ENCODE measurements at places on chromosomes 12 and 14.
A peak's percentile ranks its signal among the peaks of the same experiment; 100 is the strongest.

DNA sequence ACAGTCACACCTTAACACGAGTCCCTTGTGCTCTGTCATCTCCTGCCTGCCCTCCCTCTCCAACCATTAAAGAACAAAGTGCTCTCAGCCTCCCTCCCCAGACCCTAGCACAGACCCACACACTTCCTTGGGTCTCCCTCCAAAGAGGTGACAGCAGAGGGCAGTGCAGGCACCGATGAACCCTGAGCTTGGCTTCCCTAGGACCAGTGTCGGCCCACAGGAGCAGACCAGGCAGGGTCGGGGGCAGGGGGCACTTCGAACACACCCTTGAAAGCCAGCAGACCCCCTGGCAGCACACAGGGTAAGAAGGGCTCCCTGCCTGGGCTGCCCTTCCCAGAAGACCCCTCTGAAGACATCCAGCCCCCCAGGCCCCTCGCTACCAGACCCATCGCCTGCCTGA is 7.0 kb downstream of the CDK2AP1 start:
- peak; percentile 9 for DNase-seq

GRCh38 chr12:119448611-119449131 is 114.1 kb downstream of the CCDC60 start:
- DNase-seq = no peak

DNA sequence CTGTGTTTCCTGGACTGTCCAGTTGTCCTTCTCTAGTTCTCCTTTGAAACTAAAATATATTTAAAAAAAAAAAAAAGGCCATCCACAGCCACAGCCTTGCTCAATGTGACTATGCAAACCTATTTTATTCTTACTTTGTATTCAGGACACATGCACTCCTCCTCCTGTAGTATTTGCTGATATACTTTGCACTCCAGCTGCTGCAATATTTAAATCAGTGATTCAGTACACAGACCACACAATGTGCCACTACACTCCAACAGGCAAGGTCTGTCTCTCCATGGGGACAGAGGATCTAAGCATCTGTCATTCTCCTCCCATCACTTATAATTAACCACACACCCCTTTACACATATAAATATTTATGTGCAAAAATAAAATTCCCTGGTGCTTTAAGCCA is 40.2 kb upstream of the CCDC196 start:
- DNase-seq = peak; percentile 3

DNA sequence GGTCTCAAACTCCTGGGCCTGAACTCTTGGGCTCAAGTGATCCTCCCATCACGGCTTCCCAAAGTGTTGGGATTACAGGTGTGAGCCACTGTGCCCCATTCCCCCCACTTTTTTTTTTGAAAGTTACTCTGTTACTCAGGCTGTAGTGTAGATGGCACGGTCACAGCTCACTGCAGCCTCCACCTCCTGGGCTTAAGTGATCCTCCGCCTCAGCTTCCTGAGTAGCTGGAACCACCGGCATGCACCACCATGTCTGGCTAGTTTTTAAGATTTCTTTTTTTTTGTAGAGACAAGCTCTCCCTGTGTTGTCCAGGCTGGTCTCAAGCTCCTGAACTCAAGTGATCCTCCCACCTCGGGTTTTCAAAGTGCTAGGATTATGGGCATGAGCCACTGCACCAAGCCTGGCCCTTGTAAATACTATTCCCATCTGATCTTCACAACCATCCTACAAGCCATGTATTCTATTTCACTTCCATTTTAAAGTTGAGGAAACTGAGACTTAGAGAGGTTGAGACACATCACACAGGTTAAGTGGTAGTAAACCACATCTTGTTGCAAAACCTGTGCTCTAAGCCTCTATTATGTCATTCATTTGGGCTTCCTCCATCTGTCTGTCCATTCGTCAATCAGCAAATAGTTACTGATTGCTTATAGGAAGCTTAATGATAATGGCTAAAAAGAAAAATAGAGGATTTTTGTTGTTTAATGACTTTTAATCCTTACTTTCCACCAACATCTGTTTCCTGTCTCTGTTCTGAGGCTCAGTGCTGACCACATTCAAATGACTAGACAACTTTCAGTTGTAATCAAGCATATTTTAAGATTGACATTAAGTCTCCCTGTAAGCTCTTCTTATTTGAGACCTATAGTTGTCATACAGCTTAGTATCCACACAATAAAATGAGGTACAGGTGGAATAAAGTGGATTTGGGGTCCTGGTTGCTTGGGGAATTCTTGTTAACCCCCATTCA is 9.2 kb downstream of the ASCL4 start:
- no peak for DNase-seq

DNA sequence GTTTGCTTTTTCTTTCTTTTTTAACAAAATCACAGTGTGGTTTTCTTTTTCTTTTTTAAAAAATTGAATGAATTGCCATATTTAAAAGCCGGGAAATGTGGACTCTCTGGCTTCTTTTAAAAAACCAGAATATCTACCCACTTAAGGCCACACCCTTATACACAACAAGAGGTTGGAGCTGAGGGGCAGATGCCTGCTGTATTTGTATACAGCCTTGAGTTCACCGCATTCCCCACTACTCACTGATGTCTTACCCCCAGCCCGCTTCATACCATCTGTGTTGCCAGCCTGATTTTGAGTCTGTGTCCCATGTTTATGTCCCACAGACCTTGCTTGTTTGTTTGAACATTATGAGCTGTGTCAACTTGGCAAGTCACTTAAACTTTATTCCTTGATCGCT is 14.3 kb downstream of the JDP2 start:
- DNase-seq = no peak

- DNase-seq = peak; percentile 55
Observed at GRCh38 chr12:92414170-92415070, 268.8 kb upstream of the BTG1 start.

DNA sequence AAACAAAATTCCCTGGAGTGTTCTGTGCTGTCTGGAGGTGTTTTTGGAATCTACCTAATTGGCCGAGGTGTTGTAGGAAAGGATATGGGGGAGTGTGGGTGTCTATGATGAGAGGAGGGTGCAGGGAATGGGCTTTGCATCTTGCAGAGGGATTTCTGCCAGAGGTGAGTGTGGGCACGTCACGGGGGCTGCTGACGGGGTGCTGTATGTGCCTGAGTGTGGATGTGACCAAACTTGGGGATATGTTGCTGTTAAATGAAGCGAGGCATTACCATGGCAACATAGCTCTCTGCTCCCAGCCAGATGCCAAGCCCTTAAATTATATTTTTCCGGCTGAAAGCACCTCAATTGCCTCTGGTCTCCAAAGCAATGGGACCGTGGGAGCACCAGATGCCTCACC is 44.3 kb upstream of the SPTLC2 start:
- no peak for DNase-seq

DNA sequence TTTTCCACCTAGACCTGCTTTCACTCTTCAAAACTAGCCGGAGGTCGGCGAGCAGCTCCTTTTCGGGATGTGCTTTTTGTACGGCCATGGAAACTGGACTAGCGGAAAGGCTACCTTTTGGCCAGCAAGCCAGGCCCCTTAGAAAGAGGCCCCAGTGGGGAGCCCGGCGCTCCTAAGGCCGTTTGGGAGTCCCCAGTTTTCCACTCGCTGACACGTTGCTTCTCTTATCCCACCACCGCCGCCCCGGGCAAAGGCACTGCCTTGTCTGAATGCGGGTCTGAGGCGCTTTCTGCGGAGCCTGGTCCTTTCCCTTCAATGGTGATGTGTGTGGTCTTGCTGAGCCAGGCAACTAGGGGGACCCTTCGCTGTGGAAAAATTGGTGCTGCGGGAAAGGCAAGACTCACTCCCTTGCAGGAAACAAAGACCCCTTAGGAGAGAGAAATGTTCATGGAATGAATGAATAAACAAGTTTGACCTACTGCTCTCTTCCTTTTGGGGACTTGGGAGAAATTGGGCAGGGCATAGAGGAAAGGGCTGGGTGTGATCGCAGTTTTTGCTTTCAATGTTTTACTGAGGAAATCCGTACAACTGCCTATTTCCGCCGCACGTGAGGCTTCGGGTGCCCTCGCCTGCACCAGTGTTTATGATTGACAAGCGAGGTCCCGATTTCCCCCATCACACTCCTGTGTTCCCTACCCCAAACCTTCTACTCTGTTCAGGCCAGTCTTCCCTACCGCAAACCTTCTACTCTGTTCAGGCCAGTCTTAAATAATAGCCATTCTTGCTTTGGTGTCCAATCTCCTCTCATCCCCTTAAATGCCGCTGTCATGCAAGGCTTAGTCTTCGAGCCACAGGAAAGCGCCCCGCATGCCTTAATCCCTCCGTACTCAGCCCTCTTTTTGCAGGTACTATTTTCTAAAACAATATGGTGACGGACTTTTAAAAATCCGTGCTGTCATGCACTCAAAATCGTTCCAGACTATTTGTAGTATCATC is 1.0 kb upstream of the SLC38A2 start:
- DNase-seq = peak; percentile 65

- DNase-seq = peak; percentile 9
Observed at GRCh38 chr12:16473610-16474326, 126.3 kb downstream of the MGST1 start.

GRCh38 chr14:79555429-79555828 is 655.9 kb downstream of the DIO2 start:
- DNase-seq = no peak

DNA sequence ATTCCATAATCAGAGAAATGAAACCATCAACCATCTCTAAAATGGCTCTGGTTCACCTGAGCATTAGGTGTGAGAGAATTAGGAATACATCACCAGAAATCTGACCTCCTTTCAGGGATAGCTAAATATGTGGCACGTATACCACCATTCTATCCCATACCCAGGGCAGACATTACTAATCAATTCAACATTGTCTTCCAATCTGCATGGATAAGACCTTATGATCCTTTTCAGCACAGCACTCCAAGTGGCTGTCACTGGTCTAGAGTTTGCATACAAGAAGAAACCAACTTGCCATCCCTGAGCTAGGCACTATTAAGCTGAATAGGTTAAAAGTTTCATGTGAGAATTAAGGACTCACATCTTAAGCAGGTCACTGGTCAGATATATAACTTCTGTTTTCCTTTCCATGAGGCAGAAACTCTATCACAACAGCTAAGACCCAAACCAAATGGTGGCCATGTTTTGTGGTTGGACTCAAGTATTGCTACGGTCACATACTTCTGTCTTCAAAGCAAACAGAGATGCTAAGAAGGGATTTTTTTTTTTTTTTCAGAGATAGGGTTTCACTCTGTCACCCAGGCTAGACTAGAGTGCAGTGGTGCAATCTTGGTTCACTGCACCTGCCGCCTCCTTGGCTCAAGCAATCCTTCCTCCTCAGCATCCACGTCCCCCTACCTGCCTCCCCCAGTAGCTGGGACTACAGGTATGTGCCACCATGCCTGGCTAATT is 249.0 kb downstream of the DPF3 start:
- no peak for DNase-seq

- DNase-seq = no peak
Observed at GRCh38 chr14:93744876-93745275, 43.4 kb downstream of the PRIMA1 start.

GRCh38 chr12:92389466-92389865 is 243.8 kb upstream of the BTG1 start:
- no peak for DNase-seq

DNA sequence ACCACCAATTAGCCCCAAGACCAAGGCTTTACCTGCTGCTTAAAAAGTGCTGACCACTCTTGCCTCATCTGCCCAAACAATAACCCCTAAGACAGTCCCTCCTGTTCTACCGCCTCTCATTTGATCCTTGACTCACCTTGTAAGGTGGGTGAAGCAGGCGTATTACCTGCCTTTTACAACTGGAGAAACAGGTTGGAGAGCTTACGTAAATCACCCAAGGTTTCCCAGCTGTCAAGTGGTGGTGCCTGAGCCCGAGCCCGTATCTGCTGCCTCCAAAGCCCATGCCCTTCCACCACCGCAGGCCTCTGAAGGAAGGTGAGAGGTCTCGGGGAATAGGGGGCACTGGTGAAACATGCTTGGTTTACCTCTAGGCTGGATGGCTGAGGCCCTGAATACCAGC is 36.6 kb downstream of the MAX start:
- no peak for DNase-seq

- peak; percentile 65 for DNase-seq
Observed at GRCh38 chr14:59918824-59919569, 947 bp upstream of the LRRC9 start.

GRCh38 chr12:47397664-47398281 is 308.1 kb downstream of the RPAP3 start:
- DNase-seq = peak; percentile 39

DNA sequence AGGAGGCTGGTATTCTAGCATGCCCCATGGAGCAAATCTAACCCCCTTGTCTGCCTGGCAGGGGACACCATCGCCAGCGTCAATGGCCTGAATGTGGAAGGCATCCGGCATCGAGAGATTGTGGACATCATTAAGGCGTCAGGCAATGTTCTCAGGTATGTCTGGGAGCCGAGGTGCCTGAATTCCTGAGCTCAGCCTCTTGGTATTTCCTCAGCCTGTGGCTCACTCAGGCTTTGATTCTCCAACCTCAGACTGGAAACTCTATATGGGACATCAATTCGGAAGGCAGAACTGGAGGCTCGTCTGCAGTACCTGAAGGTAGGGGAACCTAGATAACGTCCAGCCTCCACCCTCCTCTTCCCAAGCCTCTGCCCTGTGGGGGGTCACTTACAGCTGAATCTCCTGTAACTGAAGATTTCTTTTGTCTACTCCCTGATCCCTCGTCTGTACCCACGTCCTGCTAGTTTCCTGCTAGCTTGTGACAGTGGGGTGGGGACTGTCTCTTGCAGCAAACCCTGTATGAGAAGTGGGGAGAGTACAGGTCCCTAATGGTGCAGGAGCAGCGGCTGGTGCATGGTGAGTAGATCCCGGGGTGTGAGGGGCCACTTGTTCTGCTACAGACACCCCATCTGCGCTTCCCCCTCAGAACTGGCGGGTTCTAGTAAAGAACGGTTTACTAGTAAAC is 7.0 kb downstream of the TAMALIN start:
- no peak for DNase-seq

DNA sequence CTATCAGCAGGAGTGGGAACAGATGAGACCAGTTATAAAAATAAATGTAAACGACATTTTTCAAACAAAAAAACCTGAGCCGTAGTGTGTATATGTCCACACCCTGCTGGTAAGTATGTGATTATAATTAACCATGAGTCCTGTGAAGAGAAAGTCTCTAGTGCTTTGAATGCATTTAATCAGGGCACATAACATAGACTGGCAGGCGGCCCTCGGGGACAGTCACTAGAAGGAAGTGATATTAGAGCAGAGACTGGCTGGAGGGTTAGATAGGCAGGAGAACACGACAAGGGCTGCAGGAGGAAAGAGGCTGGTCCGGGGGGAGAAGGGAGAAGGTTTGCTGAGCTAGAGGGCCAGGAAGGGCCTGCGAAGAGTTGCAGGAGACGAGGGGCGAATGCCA is 23.8 kb upstream of the ELK3 start:
- no peak for DNase-seq

DNA sequence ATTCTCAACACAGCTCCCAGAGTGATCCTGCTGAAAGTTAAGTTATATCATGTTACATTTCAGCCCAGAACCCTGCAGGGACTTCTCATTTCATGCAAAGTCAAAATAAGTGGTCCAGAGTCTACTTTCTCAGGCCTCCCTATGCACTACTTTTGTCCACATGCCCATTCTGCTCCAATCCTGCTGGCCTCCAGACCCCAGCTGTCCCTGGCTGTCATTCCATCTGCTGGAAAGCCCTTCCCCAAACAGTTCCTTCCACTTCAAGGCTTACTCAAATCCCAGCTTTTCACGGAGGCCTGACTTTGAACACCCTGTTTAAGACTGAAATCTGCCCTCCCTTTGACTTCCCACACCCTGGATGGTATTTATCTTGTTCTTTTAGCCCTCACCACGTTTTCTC is 109.8 kb upstream of the DNM1L start:
- DNase-seq = peak; percentile 89
